Stimulated activated CD4-positive, alpha-beta T cell treated with anti-CD3 and anti-CD28 coated beads, Interleukin-2, amount 100 ng/mL, for 4 hours (primary cell): ENCODE measurements at places on chromosomes 16 and 17.

DNA sequence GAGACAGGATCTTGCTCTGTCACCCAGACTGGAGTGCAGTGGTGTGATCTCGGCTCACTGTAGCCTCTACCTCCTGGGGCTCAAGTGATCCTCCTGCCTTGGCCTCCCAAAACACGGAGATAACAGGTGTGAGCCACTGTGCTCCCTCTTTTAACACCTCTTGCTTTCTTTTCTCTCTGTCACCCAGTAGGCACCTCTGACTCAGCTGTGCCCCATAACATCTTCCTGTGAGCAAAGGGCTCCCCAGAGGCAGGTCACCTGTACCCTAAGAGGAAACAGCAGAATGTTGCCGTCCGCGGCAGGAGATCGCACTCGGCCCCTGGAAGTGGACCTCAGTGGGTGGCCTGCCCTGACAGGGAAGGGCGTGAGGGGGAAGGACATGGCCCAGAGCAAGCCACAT lies 918 bp upstream of the NLRC3 start:
- peak; percentile 27 for DNase-seq

DNA sequence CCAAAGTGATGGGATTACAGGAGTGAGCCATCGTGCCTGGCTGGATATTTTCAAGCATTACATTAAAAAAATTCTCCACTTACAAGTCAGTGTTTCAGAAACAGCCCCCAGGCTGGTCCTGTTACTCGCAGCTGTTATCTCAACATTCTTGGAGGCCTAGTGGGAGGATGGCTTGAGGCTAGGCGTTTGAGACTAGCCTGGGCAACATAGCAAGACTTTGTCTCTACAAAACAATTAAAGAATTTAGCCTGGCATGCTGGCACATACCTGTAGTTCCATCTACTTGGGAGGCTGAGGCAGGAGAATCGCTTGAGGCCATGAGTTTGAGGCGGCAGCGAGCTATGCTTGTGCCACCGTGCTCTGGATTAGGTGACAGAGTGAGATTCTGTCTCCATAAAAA lies 26.5 kb upstream of the SPNS3 start:
- DNase-seq, result no peak

GRCh38 chr16:65121870-65122723 lies at the start of gene CDH11:
TSS of gene CDH11 (minus strand) at chr16:65122063. CDS start at chr16:65004869, 117,194 bp downstream.
- no peak for DNase-seq

- DNase-seq, result no peak
These were observed at the start of gene TLCD3A for GRCh38 chr17:732067-732901. TSS of gene TLCD3A (plus strand) at chr17:732596. CDS start at chr17:732648, 52 bp downstream.

DNA sequence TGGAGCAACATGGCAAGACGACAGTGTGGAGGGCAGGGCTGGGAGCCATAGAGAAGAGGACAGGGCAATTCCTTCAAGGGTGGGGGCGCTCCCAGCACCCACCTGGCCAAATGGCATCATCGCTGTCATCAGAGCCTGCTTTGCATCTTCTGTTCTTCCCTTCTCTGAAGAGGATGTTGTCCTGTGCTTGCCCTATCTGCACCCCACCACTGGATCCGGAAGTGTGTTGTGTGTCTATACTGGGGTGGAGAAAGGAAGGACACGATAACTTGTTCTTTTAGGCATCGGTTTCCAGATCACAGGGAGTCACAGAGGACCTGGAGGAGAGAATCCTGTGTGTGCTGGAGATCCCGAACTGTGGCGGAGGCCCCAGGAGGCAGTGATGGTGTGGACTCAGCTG lies 25.7 kb upstream of the ANKRD40CL start:
- DNase-seq, result no peak

DNA sequence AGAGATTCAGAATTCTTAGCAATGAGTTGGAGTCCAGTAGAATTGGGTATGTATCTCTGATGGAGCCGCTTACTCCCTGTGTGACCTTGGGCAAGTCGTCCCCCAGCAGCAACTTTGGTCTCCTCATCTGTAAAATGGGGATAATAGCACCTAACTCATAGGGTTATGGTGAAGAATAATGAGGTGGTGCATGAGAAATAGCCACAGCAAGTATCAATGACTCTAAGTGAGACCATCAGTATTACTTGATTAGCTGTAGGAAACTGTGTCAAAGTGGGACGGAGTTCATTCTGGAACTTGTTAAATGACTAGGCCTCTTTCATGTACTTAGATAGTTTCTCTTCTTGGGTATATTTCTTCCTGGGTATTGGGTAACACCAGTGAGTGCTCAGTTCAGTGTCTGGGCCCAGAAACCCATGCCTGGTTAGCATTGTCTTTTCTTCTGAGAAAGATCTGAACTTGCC lies 6.4 kb downstream of the PRKCB start:
- DNase-seq, result no peak
